Germinal center (tissue), 1 donor: ENCODE measurements at places on chromosomes 7 and 10.

DNA sequence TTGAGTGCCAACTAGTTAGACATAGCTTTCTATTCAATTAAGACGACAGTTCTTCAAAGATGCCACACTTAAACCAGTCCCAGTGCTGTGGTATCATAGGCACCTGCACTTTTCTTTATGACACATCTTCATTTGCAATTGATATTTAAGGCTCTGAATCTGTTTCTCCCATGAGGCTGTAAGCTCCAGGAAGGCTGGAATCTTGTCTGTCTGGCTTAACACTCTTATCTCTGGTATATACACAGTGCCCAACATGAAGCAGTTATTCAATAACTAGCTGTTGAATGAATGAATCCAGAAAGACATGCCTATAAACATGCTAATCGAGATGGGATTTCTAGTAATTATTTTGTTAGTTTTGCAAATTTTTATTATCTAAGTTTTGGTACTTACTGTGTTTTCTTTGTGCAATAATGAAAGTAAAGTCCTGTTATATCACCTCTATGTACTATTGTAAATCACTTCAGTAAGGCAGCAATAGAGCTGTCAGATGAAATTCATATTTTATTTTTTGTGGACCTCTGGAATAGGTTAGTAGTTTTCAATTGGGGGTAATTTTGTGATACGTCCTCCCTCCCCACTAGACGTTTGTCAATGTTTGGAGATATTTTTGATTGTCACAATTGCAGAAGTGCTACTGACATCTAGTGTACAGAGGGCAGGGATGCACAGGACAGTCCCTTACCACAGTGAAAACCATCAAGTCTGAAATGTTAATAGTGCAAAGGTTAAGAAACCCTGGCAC lies 51.3 kb upstream of the STEAP4 start:
- DNase-seq: no peak

GRCh38 chr7:36440880-36441279 lies 51.2 kb downstream of the ANLN start:
- peak; percentile 10 for DNase-seq

GRCh38 chr7:82549616-82550285 lies 106.2 kb upstream of the CACNA2D1 start:
- no peak for DNase-seq

- no peak for DNase-seq
Measured at GRCh38 chr10:1652151-1652550, 85.2 kb downstream of the ADARB2 start.

DNA sequence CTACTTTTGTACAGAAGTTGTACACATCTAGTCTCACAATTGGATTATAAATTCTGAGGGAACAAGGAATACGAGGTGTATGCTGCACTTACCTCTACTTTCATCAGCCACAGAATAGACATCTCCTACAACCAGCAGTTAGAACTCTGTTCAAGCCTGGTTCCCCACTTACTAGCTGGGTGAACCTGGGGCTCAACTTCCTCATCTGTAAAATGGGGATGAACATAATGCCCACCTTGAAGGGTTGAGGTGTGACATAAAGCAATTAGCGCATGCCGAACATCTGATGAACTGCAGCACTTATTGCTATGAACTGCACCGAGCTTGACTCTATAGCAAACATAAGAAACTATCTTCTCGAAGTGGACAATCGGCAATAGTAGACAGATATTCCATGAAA lies 25.3 kb downstream of the XPNPEP1 start:
- no peak for DNase-seq

DNA sequence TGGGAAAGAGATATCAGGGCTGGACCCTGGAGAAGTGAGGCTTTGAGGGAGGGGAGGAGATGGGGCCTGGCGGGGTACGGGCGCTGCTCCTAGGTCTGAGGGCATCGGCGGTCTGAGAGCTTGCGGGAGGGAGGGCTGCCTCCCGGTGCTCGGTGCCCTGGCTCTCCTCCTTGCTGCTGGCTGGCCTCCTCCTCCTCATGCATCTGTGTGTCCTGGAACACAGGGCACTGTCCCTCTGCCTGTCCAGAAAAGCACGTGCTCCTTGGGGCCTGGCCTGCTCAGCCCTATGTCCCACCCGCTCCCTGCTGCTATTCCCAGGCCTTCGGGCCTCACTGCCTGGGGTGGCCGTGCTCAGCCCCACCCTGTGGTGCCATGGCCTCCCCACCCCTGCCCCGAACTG lies 166.9 kb downstream of the RNF216 start:
- no peak for DNase-seq

GRCh38 chr7:50446542-50446960 lies 3.6 kb downstream of the FIGNL1 start:
- DNase-seq: no peak

GRCh38 chr10:101494650-101495049 lies 93.4 kb downstream of the POLL start:
- no peak for DNase-seq
